ENCODE measurements at places on chromosomes 16 and 17.

DNA sequence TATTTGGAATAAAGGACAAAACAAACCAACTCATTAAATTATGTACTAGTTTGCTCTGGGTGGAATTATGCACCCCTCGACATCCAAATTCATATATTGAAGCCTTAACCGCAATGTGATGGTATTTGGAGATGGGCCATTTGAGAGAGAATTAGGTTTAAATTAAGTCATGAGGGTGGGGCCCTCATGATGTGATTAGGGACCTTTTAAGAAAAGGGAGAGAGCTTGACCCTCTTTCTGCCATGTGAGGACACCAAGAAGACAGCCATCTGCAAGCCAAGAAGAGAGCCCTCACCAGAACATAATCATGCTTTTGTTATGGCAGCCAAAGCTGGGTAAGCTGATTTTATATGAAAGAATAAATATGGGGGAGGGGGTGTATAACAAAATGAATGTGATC is 2.0 kb downstream of the C16orf87 start:
- no peak for DNase-seq

- no peak for DNase-seq
Measured at GRCh38 chr16:89031715-89032659, 55.0 kb upstream of the CBFA2T3 start.

GRCh38 chr17:29562615-29563014 is 4.2 kb downstream of the ABHD15 start:
- DNase-seq: no peak

DNA sequence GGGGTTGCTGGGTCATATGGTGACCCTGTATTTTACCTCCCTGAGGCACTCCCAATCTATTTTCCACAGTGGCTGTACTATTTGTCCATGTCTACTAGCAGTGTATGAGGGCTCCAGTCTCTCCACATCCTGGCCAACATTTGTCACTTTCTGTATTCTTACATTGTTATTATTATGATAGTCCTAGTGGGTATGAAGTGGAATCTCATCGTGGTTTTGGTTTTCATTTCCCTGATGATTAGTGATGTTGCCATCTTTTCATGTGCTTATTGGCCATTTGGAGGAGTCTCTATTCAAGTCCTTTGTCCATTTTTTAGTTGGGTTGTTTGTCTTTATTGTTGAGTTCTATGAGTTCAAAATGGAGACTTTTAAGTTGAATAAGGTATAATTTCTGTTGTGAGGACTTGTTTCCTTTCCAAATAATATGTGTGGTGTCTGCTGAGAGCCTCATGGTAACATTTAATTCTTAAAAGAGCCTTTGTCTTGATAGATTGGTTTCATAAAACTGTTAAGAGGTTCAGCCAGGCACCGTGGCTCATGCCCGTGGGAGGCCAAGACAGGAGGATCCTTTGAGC is 108.2 kb downstream of the RPTOR start:
- DNase-seq: no peak

- DNase-seq: peak; percentile 91
Measured at GRCh38 chr16:535446-536405, 8.2 kb downstream of the CAPN15 start.

- no peak for DNase-seq
Measured at GRCh38 chr16:49698453-49698815, 157.5 kb downstream of the ZNF423 start.

GRCh38 chr17:35732806-35733136 is 1.3 kb downstream of the RASL10B start:
- no peak for DNase-seq

DNA sequence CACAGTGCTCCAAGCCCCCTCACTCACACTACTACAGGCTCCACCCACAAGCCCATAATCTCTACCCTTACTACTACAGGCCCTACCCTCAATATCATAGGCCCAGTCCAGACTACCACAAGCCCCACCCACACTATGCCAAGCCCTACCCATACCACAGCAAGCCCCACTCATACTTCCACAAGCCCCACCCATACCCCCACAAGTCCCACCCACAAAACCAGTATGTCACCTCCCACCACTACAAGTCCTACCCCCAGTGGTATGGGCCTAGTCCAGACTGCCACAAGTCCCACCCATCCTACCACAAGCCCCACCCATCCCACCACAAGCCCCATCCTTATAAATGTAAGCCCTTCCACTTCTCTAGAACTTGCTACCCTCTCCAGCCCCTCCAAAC is 13.8 kb downstream of the RIPOR1 start:
- peak; percentile 92 for DNase-seq

GRCh38 chr16:52755396-52755795 is 208.5 kb upstream of the TOX3 start:
- no peak for DNase-seq

DNA sequence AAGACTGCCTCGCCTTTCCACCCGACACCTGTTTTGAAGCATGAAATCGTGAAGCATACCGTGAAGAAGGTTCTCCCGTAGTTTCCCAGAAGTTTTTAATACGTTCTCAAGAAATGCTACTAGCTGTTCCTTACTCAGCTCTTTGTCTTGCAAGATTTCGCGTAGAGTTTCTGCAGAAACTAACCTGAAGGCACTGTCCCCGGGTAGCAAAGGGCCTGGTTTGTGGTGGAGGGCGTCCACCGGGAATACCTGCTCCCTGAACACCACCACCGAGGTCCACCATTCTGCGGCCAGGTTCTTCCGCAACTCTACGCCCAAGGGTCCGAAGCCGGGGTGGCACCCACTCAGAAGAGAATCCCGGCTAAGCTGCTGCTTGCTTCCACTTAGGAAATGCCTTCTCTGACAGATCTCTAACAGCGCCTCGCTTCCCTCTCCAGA is 487 bp downstream of the POLG2 start:
- DNase-seq: peak; percentile 53

- DNase-seq: peak; percentile 35
Measured at GRCh38 chr17:82419540-82419939, 1.2 kb upstream of the OGFOD3 start.

DNA sequence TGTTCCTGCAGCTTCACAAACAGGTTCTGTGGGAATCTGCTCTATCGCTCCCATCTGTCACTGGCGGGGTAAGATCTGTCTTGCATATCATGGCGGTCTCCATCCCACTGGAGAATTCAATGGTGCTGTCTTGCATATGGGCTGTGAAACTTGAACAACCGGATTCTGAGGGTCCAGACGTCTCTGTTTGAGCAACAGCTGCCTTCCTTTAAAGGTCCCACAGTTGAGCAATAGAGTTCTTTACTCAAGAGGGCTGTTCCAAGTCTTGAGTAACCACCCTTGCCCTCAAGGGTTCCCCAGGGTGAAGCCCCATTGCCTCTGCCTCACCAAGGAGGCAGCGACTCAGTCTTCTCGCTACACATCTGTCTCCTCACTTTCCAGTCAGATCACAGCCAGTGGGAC is 50.8 kb downstream of the ZFHX3 start:
- no peak for DNase-seq

DNA sequence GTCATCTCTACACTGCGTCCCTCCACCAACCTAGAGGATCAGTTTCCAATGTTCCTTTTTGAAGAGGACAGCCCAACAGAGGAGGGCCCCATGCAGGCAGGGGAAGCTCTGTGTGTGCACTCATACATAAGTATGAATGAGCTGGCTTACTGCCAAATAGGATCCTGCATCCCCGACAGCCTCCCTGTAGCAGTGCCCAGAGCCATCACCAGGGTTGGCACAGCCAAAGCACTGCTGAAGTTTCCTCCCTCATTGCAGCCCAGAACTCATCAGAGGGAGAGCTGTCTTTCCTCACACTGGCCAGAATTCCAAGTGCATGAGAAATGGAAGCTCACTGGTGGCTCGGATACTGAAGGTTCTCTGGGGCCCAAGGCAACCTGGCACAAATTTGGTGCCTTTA is 114.4 kb downstream of the ASIC2 start:
- DNase-seq: no peak

DNA sequence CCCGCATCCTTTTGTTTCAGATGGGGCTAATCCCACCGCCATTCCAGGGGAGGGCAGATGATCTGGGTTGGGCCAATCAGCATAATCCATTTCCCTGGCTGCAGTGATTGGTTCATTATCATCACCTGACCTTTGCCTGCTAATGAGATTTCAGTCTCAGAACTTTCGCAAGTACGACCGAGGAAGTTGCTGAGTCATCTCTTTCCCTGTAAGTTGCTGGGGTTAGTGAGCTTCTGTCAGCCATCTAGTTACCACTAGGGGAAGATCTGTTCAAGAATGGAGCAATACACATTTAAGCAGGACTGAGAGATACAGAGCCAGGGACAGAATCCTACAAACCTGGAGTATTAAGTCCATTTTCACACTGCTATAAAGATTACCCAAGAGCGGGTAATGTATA is 65.3 kb upstream of the NUDT7 start:
- DNase-seq: no peak

DNA sequence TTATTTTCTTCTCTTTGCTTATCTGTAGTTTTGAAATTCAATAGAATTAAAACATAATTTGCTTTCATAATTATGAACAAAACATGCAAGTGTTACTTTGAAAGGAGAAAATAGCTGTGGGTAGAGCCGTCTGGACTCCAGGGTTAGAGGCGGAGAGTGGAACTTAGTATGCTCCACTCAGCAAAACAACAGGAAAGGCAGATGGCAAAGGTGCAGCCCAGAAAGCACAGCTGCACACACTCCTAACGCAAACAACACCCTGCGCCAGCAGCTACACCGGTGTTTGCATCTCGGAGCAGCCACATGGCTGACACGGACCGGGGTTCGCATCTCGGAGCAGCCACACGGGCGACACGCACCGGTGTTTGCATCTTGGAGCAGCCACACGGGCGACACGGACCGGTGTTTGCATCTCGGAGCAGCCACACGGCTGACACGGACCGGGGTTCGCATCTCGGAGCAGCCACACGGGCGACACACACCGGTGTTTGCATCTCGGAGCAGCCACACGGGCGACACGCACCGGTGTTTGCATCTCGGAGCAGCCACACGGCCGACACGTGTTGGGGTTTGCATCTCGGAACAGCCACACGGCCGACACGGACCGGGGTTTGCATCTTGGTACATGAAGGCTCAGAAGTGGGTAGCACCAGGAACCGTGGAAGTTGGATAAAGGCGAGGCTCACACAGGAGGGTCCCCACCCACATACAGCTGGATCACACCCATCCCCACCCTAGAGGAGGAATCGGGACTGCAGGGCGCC is 12.2 kb upstream of the CAPN15 start:
- DNase-seq: no peak

DNA sequence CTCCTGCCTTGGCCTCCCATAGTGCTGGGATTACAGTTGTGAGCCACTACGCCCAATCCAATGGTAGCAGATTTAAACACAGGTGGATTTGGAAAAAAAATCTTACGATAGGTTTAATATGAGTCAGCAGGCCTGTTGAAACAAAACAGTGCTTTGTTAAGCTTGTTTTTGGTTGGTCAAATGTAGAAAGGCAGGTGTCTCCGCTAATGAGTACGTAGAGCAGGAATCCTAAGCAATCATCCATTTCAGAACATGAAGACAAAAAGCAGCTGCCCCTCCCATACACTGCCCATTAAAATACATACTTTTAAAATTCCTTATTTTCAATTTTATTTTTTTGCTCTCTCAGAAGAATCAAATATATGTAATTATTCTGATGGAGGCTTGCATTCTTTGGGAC is 1.9 kb upstream of the WWOX start:
- DNase-seq: no peak

GRCh38 chr17:77432742-77433141 is 292.0 kb downstream of the SEC14L1 start:
- DNase-seq: no peak

DNA sequence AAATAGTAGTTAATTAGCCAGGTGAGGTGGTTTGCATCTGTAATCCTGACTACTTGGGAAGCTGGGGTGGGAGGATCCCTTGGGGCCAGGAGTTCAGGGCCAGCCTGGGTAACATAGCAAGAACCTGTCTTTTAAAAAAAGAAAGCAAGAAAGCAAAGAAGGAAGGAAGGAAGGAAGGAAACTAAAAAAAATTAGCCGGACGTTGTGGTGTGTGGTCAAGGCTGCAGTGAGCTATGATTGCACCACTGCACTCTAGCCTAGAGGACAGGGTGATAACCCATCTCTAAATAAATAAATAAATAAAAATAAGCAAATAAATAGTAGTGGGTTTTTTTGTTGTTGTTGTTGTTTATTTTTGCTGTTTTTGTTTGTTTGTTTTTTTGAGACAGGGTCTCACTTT is 39.3 kb upstream of the MAP2K6 start:
- DNase-seq: no peak

GRCh38 chr16:85379041-85380001 is 233.8 kb upstream of the GSE1 start:
- no peak for DNase-seq

GRCh38 chr16:359067-359763 is 6.7 kb upstream of the AXIN1 start:
- DNase-seq: no peak

DNA sequence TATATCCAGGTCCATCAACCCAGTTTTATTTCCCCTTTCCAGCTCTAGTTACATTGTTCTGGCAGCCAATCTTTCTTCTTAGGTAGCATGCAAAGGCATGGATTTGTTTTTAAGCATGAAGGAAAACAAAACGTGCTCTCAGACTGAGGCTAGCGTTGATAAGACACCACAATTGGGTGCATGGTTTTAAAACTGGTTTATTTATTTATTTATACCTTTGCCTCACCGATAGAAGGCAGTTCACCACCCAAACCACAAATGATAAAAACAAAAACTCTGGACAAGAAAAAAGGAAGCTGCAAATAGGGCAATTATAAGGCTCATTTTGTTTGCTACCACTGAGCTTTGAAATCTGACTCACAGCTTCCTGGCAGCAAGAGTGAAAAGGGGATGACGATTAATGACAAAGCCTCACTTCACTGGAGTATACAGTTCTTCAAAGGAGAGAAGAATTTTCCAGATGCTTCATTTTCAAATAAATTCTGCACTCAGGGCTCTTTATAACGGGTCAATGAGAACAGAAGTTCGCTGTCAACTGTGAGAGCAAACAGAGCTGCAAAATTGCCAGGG is 278.4 kb upstream of the IRX5 start:
- no peak for DNase-seq

DNA sequence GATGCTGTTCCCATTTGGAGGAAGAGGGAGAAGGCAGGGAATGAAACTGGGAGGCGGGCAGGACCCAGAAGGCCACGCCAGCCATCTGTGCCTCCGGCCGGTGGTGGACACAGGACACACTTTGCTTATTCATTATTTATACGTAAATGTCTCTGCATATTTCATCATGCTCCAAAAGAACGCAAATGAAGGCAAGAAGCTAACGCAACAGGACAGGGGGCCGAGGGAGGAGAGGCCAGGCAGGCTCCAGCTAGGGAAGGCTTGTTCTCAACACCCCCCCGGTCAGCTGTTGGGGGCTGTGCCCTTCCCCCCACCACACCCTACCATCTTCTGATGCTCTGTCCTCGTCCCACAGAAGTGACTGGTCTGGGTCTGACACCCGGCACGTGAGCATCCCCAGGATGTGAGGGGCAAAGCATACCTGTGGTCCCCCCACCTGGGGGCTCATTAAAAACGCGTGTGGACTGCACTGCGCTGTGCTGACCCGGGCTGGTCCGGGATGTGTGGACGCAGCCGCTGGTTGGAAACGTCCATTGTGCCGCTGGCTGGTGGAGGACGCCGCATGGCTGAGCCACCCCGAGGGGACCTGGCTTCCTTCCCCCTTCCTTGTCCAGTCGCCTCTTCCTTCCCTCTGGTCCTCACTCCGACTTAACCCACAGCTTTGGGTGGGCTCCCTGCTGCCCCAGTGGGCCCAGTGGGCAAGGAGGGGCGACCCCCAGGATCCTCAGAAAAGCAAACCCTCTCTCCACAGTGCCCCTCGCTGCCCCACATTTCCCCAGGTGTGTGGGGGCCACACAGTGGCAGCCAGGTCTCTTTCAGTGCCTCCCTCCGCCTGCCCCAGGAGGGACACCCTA is 46.4 kb upstream of the ENPP7 start:
- DNase-seq: no peak

- peak; percentile 40 for DNase-seq
Measured at GRCh38 chr16:89172528-89173173, 1.1 kb downstream of the CDH15 start.

- DNase-seq: peak; percentile 48
Measured at GRCh38 chr17:27630607-27631410, at the start of gene LGALS9. Gene LGALS9 (plus strand): TSS chr17:27631188. CDS start chr17:27631266, 78 bp downstream.
